ENCODE measurements at places on chromosomes 1 and 21.

- no peak for DNase-seq
These were observed 169.8 kb downstream of the TTLL7 start for GRCh38 chr1:83829106-83829505.

DNA sequence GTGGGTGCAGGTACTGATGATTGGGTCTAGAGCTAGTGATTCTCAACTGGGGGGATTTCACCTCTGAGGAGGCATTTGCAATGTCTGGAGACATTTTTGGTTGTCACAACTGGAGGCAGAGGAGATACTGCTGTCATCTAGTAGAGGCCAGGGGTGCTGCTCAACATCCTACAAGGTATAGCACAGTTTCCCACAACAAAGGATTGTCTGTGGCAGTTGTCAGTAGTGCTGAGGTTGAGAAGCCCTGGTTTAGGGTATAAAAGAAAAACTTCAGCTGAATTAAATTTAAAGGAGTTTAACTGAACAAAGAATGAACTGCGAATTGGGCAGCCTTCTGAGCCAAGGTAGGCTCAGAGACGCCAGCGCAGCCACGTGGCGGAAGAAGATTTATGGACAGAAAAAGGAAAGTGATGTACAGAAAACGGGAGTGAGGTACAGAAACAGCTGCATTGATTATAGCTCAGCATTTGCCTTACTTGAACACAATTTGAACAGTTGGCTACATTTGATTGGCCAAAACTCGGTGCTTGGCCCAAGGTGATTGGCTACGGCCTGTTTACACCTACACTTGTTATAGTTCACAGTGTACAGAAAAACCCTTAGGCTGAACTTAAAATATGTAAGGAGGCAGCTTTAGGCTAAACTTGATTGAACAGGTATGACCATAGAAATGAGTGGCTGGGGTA, 40.4 kb downstream of the MPZL1 start:
- no peak for DNase-seq

GRCh38 chr1:85125891-85126290, 74.9 kb downstream of the SYDE2 start:
- DNase-seq: no peak

DNA sequence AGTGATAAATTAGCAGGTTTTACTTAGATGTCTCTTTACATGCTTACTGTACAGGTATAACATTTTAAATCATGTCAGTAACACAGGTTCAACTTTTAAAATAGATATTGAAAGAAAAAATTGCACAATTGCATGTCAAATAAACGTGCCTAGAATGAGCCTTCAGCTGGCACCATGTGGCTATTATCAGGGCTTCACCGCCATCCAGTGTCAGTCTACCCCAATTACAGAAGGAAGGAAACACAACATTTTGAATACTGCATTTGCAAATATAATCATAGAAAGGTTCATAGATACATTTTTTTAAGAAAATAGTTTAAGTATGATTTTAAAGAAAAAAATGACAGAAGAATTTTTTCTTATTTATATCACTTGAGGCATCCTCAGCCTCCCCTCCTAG, 47.5 kb upstream of the SERTAD4 start:
- DNase-seq: no peak

DNA sequence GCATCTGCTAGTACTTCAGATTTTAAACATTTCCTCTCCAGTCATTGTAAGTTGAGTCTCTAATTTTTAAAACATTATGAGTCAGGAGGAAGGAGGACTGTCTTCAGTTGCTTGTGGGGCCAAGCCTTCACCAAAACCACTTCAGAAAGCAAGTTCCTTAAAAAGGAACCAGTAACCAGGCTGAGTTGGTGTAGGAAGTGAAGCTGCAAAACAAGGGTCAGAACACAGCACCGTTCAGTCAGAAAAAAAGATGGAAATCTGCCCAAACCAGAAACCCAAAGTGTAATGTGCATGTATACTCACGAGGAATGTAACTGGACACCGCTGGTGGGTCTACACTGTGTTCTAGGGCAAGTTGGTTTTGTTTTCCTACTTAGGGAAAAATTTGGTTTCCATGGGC, 402.1 kb downstream of the SETD4 start:
- no peak for DNase-seq

GRCh38 chr1:247212627-247213617, 41.1 kb upstream of the ZNF124 start:
- DNase-seq: no peak

GRCh38 chr1:182438326-182438725, 11.6 kb upstream of the RGSL1 start:
- DNase-seq: no peak

GRCh38 chr1:152495066-152495675, 15.4 kb upstream of the LCE5A start:
- no peak for DNase-seq

- DNase-seq: no peak
These were observed 79.2 kb downstream of the CD34 start for GRCh38 chr1:207831517-207832327.

- no peak for DNase-seq
These were observed 57.8 kb upstream of the ERRFI1 start for GRCh38 chr1:8083739-8084484.

DNA sequence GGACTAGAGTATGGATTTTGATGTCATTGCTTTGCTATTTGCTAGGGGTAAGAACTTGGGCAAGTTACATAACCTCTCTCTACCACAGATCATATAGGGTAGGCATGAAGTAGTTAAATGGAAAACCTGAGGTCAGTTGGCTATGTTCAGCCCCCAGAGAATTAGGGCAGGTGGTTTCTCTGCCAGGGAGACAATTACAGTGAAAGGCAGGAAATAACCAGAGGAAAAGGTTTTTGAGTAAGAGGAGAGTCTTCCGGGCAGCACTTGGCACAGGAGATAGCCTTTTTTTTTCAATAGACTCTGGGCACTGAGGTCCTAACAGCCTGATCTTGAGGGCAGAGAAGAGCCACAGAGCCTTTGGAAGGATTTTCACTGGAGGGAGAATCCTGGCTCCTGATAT, 16.7 kb upstream of the SERBP1 start:
- no peak for DNase-seq

- DNase-seq: no peak
These were observed 24.1 kb downstream of the PTGER3 start for GRCh38 chr1:71023515-71023914.

DNA sequence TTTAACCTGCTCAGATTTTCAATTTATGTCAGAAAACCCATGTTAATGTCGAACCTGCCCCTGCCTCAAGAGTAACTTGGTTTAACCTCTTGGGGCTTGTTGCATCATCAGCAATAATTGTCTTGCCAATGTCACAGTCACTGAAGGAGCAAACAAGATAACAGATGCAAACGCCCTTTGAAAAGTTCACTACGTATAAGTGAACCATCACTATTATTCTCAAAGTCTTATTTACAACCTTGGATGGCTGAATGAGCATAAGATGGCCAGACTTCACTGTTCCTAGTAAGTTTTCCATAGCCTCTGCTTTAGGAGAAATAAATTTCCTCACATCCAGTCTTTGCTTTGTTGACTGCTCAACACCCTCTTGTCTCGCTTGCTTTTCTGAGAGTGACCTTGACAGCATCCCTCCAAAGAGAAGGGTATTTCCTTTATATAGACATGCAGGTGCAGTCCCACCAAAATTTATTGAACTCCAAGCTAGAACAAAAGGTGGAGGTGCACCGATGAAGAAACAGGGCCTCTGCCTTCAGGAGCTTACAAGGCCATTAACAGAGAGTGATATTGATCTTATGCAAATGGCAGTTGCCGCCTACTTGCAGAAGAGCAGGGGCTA, 749 bp upstream of the LRIG2 start:
- no peak for DNase-seq
